Activated CD8-positive, alpha-beta memory T cell treated with anti-CD3 and anti-CD28 coated beads for 24 hours (primary cell): ENCODE measurements at places on chromosomes 11 and 22.

DNA sequence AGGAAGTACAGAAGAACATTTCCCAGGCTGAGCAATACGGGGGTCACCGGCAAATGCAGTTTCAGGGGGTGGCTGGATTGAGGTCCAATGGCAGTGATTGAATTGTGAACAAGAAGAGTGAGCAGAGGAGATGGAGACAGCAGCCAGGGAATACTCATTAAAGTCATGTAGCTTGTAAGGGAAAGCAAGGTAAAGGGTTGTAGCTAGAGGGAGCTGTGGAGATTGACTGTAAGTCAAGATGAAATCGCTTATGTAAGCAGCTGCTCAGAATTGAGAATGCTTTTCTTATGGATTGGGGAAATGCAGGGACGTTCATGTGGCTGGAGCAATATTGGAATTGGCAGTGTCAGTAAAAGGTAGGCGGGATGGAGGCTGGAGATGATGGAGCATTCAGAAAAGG, 111.4 kb upstream of the TBCEL start:
- DNase-seq: no peak

- no peak for DNase-seq
Observed at GRCh38 chr11:2580061-2580421, 119.8 kb downstream of the KCNQ1OT1 start.

GRCh38 chr11:60208951-60209350, 26.1 kb upstream of the MS4A6A start:
- DNase-seq: no peak

GRCh38 chr22:39215426-39216142, 29.2 kb downstream of the PDGFB start:
- peak; percentile 62 for DNase-seq

- no peak for DNase-seq
Observed at GRCh38 chr22:23231471-23232093, 51.3 kb downstream of the BCR start.

DNA sequence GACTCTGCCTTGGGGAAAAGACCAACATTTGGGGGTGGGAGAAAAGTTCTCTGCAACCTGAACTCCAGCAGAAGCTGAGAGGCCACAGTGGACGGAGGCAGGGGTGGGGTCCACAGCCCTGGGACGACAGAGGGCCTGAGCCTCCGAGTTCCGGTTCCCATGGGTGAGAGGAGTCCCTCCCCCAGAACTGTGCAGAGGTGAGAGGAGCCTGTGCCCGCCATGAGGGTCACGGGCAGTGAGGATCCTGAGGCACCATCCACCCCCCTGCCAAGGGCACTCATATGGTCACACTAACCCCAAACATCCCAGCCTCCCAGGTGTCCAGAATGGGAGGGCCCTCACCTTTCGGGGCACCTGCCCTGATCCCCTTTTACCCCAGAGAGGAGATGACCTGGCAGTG, 30.5 kb downstream of the KIAA0930 start:
- no peak for DNase-seq

GRCh38 chr11:117483372-117483771, 155.7 kb downstream of the CEP164 start:
- DNase-seq: no peak

- DNase-seq: no peak
Observed at GRCh38 chr11:95547976-95548375, 241.6 kb downstream of the FAM76B start.

- no peak for DNase-seq
Observed at GRCh38 chr11:70194792-70195791, 8.0 kb upstream of the FADD start.

- no peak for DNase-seq
Observed at GRCh38 chr11:127616158-127616557, 615.6 kb upstream of the KIRREL3 start.

DNA sequence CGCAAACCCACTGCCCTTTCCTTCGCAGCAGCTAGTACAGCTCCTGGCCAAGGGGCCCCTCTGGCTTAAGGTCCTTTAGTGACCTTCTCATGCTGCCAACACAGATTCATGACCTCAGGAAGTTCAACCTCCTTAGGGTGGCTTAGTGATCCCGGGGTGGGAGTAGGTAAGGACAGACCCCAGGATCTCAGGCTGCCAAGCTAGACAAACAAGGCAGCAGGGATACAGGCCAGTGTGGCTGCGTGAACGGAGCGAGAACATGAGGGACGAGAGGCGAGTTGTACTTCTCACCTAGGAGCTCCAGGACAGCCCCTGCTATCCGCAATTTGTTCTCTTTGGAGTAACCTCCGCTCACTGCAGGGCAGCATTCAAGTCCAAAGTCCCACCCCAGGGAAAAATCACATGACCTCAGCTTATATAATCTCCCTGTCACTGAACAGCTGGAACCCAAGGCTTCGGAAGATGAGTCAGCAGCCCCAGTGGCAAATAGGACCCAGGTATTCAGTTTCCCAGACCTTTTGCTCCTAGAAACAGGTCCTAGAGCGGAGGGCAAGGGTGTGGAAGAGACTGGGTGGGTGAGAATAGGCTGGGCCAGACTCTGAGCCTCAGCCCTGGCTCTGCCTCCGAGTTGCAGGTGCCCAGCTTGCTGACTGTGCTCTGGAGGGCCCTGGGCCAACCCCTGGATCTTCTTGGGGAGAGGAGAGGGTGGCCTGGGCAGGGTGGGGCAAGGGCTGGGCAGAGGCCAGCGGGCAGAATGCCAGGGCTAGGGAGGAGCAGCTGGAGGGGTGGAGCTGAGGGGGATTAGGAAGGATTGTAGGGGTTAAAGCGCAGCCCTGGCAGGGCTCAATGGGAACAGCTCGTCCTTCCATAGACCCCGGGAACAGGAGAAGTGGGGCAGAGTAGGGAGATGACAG, 13.1 kb downstream of the USP2 start:
- DNase-seq: no peak

DNA sequence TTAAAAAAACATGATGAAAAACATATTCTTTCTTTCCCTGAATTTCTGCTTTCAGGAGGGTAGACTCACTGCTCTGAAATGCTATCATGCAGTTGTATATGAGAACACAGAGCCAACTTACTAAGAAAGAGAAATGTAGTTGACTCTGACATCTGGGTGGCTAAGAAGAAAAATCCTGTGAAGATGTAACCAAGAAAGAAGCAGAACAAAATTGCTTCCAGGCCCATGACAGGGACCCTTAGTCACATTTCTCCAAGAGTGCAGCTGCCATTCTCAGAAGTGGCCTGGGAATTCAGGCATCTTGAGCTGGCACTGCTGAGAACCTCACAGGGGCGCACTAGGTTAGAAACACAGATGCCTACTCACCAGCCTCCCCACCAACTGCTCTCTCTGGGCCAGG, 73.6 kb downstream of the RPL27A start:
- DNase-seq: no peak
